Thymus (tissue), 14 donors: ENCODE measurements at places on chromosomes 6 and 20.

DNA sequence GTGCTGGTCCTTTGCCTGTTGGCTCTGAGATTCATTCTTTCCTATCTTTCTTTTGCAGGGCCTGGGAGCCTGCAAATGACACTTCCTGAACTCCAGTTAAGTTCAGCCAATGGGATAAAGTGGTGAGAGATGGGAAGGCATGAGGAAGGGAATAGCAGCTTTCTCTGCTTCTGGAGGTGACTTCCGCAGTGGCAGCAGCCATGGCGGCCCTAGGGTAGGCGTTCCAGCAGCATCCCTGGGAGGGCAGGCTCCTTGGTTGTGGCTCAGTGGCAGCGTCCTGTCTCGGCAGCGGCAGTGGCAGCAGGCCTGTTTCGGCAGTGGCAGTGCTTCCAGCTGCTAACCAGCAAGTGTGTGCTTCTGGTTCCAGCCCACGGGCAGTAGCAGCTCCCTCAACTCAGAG is 7.3 kb upstream of the MDFI start:
- H3K4me1 ChIP-seq: peaks cover 11% of the 10 kb centered on the region
- H3K36me3 ChIP-seq: no peaks in the 10 kb centered on the region
- no peak for DNase-seq
- peaks cover 32% of the 10 kb centered on the region for H3K27me3 ChIP-seq

- no peak overlapping the region for H3K27ac ChIP-seq
- H3K36me3 ChIP-seq: no peaks in the 10 kb centered on the region
- no peak overlapping the region for H3K4me3 ChIP-seq
- no peaks in the 10 kb centered on the region for H3K27me3 ChIP-seq
Measured at GRCh38 chr6:20918868-20919267, 384.6 kb downstream of the CDKAL1 start.

DNA sequence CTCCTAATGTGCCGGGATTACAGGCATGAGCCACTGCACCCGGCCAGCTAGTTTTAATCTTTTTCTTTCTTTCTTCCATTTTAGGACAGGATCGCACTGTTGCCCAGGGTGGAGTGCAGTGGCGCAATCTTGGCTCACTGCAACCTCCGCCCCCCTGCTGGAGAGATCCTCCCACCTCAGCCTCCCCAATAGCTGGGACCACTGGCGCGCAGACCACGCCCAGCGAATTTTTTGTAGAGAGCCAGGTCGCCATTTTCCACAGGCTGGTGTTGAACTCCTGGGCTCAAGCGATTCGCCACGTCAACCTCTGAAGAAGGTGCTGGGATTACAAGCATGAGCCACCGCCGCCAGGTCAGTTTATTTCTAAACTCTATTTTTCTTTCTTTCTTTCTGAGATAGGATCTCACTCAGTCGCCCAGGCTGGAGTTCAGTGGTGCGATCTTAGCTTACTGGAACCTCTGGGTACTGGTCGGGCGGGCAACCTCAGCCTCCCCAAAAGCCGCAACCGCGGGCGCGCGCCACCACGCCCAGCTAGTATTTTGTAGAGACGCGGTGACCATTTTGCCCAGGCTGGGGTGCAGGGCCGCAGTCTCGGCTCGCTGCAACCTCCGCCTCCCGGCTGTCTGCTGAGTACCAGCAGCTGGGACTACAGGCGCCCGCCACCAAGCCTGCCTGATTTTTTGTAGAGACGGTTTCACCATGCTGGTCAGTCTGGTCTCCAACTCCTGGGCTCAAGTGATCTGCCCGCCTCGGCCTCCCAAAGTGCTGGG is 20.0 kb upstream of the LIN28B start:
- no peak overlapping the region for H3K4me3 ChIP-seq
- no peak for DNase-seq
- H3K36me3 ChIP-seq: no peaks in the 10 kb centered on the region

DNA sequence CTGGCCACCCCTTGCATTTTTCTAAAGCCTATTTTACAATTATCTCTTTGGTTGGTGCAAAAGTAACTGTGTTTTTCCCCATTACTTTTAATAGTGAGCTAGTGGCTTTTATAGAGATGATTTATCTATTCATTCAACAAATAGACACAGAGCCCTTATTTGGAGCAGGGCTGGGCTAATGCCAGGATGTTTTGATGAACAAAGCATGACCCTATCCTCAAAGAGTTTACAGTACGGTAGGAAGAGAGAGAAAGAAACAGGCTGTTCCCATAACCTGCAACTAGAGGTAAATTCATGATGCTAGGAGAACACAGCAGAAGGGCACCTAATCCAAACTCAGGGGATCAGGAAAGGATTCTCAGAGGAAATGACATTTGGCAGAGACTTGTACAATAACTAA is 37.3 kb upstream of the UST start:
- no peak overlapping the region for H3K4me3 ChIP-seq
- H3K27me3 ChIP-seq: no peaks in the 10 kb centered on the region
- H3K4me1 ChIP-seq: no peaks in the 10 kb centered on the region
- no peak for DNase-seq
- H3K27ac ChIP-seq: no peak overlapping the region

DNA sequence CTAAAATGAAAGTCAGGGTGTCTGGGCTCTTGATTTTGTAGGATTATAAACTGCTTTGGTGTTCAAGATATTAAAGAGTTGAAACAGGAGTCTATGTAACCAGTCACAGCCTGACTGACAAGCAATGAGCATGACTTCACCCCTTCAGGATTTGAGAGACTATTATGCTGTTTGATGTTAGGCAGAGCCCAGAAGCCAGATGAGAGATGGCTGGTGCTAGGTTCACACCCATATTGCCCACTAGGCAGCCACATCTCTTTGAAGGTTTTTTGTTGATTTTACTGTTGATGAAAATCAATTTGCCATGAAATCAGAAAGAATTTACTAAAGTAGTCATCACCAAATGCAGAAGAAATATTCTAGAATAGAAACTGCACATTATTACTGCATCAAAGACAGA is 243.6 kb downstream of the KHDRBS2 start:
- no peaks in the 10 kb centered on the region for H3K27me3 ChIP-seq
- no peaks in the 10 kb centered on the region for H3K4me1 ChIP-seq
- no peak for DNase-seq
- no peak overlapping the region for H3K4me3 ChIP-seq
- H3K27ac ChIP-seq: no peak overlapping the region

DNA sequence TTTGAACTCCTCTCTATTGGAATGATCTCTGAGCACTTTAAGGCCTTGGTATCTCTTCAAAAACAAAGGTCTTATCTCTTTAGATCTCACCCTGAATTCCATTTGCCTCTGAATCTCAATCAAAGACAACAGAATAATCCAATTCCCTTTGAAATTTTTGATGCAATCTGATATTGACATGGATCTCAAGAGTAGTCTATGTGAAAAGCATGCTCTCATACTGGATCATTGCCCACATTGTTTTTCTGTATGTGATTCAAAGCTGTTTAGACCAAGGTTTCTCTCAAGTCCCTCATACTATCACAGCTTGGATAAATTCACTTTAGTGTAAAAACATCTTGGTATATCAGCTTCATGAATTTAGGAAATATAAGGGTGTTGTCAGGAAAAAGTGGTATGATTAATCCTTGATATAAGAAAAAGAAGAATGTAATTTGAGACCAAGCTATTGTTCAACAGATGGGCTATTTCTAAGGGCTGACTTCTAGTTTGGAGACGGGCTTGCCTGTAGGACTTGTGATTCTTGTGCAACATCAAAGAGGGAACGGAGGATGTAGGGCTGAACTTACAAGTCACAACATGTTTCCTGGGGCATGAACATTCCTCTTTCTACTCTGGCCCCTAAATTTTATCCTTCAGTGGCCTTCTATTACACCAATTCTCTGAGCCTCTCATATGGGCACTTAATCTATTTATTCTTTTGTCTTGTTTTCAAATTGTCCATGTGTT is 77.9 kb upstream of the CITED2 start:
- H3K36me3 ChIP-seq: no peaks in the 10 kb centered on the region
- DNase-seq: no peak
- no peak overlapping the region for H3K27ac ChIP-seq
- no peak overlapping the region for H3K4me3 ChIP-seq
- H3K27me3 ChIP-seq: no peaks in the 10 kb centered on the region

DNA sequence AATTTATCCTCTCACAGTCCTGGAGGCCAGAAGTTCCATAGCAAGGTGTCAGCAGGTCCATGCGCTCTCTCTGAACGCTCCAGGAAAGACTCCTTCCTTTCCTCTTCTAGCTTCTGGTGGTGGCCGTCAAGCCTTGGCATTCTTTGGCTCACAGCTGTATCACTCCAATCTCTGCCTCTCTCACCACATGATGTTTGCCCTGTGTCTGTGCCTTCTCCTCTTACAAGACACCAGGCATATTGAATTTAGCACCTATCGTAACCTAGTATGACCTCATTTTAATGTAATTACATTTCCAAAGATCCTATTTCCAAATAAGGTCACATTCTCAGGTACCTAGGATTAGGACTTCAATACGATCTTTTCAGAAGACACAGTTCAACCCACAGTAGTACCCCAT is 428.5 kb downstream of the CD83 start:
- H3K4me1 ChIP-seq: peaks cover 59% of the 10 kb centered on the region
- no peak for DNase-seq
- no peaks in the 10 kb centered on the region for H3K27me3 ChIP-seq
- no peak overlapping the region for H3K27ac ChIP-seq
- no peaks in the 10 kb centered on the region for H3K36me3 ChIP-seq
- no peak overlapping the region for H3K4me3 ChIP-seq

- no peak overlapping the region for H3K4me3 ChIP-seq
- peaks cover 8% of the 10 kb centered on the region for H3K4me1 ChIP-seq
- H3K36me3 ChIP-seq: no peaks in the 10 kb centered on the region
- no peaks in the 10 kb centered on the region for H3K27me3 ChIP-seq
Measured at GRCh38 chr6:6932968-6933367, 174.8 kb upstream of the RREB1 start.

DNA sequence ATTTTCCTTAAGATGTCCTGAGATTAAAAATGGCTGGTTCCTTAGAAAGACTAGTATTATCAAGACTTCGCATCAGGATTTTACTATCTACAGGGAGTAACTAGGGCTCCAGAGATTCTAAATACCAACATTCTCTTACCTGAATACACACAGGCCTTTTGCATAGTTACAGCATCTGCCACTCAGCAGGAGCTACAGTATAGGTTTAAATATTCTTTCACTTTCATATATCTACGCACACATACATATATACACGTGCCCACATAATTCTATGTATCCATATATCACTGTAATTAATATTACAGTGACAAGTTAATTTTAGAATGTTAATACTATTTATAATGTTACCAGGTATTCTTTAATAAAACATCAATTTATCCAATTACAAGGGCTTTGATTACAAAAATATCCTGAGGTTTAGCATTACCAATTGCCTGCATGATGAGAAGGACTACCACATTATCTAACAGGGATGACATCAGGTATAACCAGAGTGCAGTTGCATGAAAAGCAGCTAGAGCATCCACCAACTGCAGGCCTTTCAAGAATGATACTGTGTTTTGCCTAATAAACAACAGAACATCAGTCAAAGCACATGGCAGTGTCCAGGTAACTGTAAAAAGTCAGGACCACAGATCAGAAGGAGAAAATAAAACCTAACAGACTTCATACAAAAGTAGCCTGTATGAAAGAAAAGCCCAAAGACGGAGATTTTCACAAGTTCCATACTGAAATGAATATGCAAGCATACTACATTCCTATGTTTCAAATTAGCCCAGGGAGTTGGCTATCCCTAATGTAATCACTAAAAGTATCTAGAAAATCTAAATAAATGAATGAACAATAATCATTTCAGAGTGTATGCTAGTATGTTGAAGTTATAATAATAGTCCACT is 268.7 kb downstream of the PTPRK start:
- no peaks in the 10 kb centered on the region for H3K36me3 ChIP-seq
- no peak overlapping the region for H3K4me3 ChIP-seq
- no peaks in the 10 kb centered on the region for H3K27me3 ChIP-seq
- H3K4me1 ChIP-seq: peaks cover 5% of the 10 kb centered on the region
- no peak overlapping the region for H3K27ac ChIP-seq
- no peak for DNase-seq
